Neural crest cell (in vitro differentiated cells): ENCODE measurements at places on chromosomes 3 and 15. TPM values are rescaled to one million over a fixed set of nuclear protein-coding genes. Genes with fewer than 3 reads are reported as not detected.

GRCh38 chr3:116005404-116005803 is 382.1 kb downstream of the GAP43 start:
- peaks cover 2% of the 10 kb centered on the region for H3K36me3 ChIP-seq
- H3K27ac ChIP-seq: no peak overlapping the region
- DNase-seq: no peak
- no peaks in the 10 kb centered on the region for H3K27me3 ChIP-seq

- peaks cover 8% of the 10 kb centered on the region for H3K27me3 ChIP-seq
- DNase-seq: no peak
- peaks cover 20% of the 10 kb centered on the region for H3K4me1 ChIP-seq
- H3K36me3 ChIP-seq: peaks cover 4% of the 10 kb centered on the region
- H3K4me3 ChIP-seq: peak overlapping the region; percentile 61
Observed at GRCh38 chr15:89652131-89652530, 3.1 kb downstream of the KIF7 start.

Gene UTS2B
- 0.70 and 0.96 TPM in 2 replicates for total RNA-seq

Gene PRSS50
- total RNA-seq: 0.35 and 0.39 TPM in 2 replicates

Gene KCNAB1
- total RNA-seq: 0.18 and 0.79 TPM in 2 replicates

Gene TBC1D2B
- 19.7 and 21.8 TPM in 2 replicates for total RNA-seq

GRCh38 chr15:93985176-93985575 is 246.2 kb upstream of the MCTP2 start:
- H3K27me3 ChIP-seq: no peaks in the 10 kb centered on the region
- H3K36me3 ChIP-seq: no peaks in the 10 kb centered on the region
- no peak for DNase-seq
- H3K4me1 ChIP-seq: peaks cover 57% of the 10 kb centered on the region
- no peak overlapping the region for H3K4me3 ChIP-seq
- H3K27ac ChIP-seq: peak overlapping the region; percentile 36

Gene TMOD2
- total RNA-seq: 17.4 and 18.9 TPM in 2 replicates

Gene C3orf20
- total RNA-seq: 0.14 TPM in 1 of 2 replicates, not detected in the other

GRCh38 chr3:116306720-116307119 is 138.6 kb downstream of the LSAMP start:
- no peak overlapping the region for H3K27ac ChIP-seq
- no peak overlapping the region for H3K4me3 ChIP-seq
- no peak for DNase-seq
- H3K27me3 ChIP-seq: no peaks in the 10 kb centered on the region

DNA sequence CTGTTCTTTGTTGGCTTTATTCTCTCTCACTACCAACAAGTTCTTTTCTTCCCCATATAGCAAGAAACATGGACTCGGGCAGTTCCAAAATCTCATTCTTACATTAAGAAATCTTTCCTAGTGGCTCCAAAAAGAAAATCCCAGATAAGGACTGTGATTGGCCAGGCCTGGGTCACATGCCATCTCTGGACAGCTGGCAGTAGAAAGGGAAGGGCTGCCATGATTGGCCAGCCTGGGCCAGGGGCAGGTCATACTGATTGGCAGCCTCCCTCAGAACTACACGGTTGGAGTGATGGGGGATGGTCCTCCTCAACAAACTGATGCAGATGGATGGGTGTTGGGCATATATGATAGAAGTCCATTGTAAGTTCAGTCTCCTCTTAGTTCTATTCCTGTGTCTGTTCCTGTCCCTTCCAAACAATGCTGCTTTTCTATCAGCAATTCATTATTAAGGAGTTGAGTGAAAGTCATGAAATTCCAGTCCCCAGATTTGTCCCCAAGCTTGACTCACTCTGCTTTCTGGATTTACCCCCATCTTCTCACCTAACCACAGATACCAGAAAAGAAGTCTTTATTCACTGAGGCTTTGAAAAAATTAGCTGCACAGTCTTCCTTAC is 175.5 kb downstream of the ATG7 start:
- peak overlapping the region; percentile 95 for H3K27ac ChIP-seq
- no peak for DNase-seq
- H3K4me1 ChIP-seq: peaks cover 24% of the 10 kb centered on the region
- peaks cover 15% of the 10 kb centered on the region for H3K36me3 ChIP-seq

GRCh38 chr3:157498371-157498770 is 4.8 kb downstream of the VEPH1 start:
- H3K4me3 ChIP-seq: no peak overlapping the region
- no peaks in the 10 kb centered on the region for H3K36me3 ChIP-seq
- H3K27ac ChIP-seq: no peak overlapping the region
- no peak for DNase-seq
- peaks cover 11% of the 10 kb centered on the region for H3K27me3 ChIP-seq
- peaks cover 49% of the 10 kb centered on the region for H3K4me1 ChIP-seq

- H3K36me3 ChIP-seq: no peaks in the 10 kb centered on the region
- no peaks in the 10 kb centered on the region for H3K4me1 ChIP-seq
- no peak overlapping the region for H3K27ac ChIP-seq
Observed at GRCh38 chr3:158882445-158882844, 80.6 kb downstream of the MFSD1 start.

- peak overlapping the region; percentile 4 for H3K4me3 ChIP-seq
- DNase-seq: no peak
- H3K4me1 ChIP-seq: peaks cover 10% of the 10 kb centered on the region
- peak overlapping the region; percentile 74 for H3K27ac ChIP-seq
- H3K27me3 ChIP-seq: no peaks in the 10 kb centered on the region
Observed at GRCh38 chr15:87477737-87478686, 778.5 kb downstream of the NTRK3 start.
